ENCODE measurements at places on chromosomes 5 and 9.

GRCh38 chr9:80561526-80561925 is 989.8 kb downstream of the TLE4 start:
- no peak for DNase-seq

DNA sequence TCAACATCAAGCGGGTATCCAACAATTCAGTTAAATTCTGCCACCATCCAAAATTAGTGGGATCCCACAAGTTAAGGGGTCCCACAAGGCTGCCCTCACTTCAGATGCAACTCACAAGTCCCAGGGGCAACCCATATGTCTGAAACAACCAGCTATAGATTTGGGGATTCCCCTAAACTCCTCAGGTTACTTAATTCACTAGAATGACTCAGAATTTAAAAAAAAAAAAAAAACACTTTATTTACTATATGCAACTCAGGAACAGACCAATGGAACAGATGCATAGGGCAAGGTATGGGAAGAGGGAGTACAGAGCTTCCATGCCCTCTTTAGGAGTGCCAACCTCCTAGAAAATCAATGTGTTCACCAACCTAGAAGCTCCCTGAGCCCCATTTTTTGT is 15.1 kb downstream of the AUH start:
- no peak for DNase-seq

GRCh38 chr9:115207003-115207836 is 89.3 kb upstream of the TNC start:
- DNase-seq: no peak

- DNase-seq: no peak
Observed at GRCh38 chr9:120910643-120911042, 16.0 kb downstream of the TRAF1 start.

- DNase-seq: no peak
Observed at GRCh38 chr9:136509549-136509948, 26.7 kb upstream of the SEC16A start.

Measured in transverse colon (tissue), 4 donors.